T-helper 17 cell (primary cell): ENCODE measurements at places on chromosomes 5 and 9. TPM values are rescaled to one million over a fixed set of nuclear protein-coding genes. Genes with fewer than 3 reads are reported as not detected.
A peak's percentile ranks its signal among the peaks of the same experiment; 100 is the strongest.

Gene IGIP
- total RNA-seq: 3.2 TPM

DNA sequence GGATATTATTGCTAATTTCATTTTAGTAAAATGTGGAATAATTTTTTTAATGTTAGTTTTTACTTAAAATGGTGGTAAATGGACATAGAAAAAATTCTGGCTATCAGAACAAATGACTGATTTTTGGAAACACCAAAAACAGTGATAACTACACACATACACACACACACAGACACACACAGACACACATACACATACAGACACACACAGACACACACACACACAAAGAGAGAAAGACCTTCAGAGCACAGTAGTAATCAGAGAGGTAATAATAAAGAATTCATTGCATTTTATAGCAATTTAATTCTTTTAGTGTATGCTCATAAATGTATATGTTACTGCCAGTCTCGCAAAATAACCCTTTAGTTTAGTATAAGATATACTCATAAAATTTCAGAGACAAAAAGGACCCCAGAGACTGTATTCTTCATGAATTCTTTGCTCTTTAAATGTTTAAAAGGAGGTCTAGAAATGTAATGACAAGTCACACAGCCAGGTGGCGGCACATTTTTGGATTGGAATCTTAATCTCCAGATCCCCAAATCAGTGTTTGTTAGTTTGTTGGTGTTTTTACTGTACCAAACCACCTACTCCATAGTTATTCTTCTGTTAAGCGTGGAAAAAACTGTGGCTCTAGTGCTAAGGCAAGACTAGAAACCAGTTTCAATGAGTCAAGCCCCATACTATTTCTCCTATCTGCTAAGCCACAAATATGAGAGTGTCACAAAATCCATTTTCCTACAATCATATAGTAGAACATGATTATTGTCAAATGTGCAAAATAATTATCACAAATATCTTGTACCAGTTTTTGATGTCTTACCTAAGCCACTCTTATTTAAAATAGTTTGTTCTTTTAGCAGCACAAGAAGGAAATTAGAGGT, 109.9 kb downstream of the EDIL3 start:
- no peak overlapping the region for H3K27ac ChIP-seq
- H3K27me3 ChIP-seq: no peaks in the 10 kb centered on the region
- no peak overlapping the region for H3K4me3 ChIP-seq
- H3K4me1 ChIP-seq: no peaks in the 10 kb centered on the region

Gene IL4
- total RNA-seq: not detected

DNA sequence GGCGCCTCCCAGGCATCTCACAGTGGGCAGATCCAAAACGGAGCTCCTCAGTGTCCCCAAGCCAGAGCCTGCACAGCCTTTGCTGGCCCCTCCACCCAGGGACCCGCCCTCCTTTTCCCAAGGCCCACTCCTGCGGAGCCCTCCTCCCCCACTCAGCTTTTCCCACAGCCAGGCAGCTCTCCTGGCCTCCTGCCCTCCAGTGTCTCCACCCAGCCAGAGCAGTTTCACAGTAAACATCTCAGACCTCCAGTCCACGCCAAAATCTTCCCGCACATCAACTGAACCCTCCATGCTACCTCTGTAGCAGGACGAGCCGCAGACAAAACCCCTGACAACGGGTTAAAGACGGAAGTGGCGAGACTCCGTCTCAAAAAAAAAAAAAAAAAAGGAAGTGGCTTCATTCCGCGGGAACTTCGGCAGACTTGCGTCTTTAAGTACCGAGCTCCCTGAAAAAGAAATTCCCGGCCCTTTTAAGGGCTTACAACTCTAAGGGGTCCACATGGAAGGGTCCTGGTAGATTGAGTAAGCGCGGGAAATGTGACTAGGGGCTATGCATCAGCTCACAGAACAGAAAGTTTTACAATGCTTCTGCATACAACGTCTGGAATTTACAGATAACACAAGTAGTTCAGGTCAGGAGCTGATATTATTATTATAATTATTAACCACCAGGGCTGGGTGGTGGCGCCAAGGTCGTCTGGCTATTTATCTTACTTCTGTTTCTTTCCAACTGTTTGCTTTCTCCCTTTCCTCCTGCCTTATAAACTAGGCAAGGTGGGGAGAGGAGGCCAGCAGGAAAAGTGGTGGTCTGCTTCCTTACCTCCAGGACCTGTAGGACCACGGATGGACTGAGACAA, 11.4 kb upstream of the GRIN1 start:
- no peaks in the 10 kb centered on the region for H3K36me3 ChIP-seq
- peaks cover 20% of the 10 kb centered on the region for H3K4me1 ChIP-seq
- H3K27me3 ChIP-seq: peaks cover 1% of the 10 kb centered on the region
- DNase-seq: no peak
- H3K4me3 ChIP-seq: peak overlapping the region; percentile 89
